ENCODE measurements at places on chromosomes 6 and 20. TPM values are rescaled to one million over a fixed set of nuclear protein-coding genes. Genes with fewer than 3 reads are reported as not detected.
A peak's percentile ranks its signal among the peaks of the same experiment; 100 is the strongest.

DNA sequence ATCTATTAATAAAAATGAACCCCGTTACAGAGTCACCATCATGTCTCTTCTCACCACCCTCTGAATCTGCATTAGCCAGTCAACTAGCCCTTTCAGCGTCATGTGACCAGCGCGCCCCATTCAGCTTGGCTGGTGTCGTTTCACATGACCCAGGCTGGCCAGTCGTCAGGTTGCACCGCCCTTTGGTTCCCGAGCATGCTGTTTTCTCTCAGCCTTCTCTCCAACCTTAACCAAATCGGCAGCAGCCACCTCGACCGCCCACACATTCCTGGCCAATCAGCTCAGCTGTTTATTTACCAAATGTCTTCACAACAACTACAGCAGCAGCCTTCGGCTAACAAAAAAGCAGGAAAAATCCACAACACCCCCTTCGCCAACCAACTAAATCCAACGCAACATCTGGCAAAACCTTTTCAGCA, 5.6 kb downstream of the SRSF3 start:
- peaks cover 98% of the 10 kb centered on the region for H3K36me3 ChIP-seq
- no peaks in the 10 kb centered on the region for H3K27me3 ChIP-seq
- DNase-seq = peak; percentile 81
- peaks cover 63% of the 10 kb centered on the region for H3K4me1 ChIP-seq
- peak overlapping the region; percentile 79 for H3K27ac ChIP-seq
- peak overlapping the region; percentile 90 for H3K4me3 ChIP-seq

GRCh38 chr6:123990376-123990775, 186.7 kb downstream of the NKAIN2 start:
- no peaks in the 10 kb centered on the region for H3K4me1 ChIP-seq
- H3K27me3 ChIP-seq = no peaks in the 10 kb centered on the region
- H3K4me3 ChIP-seq = no peak overlapping the region

SLA2 gene
- 131 TPM for total RNA-seq

ZMYND8 gene
- 44.7 TPM for total RNA-seq

IRAK1BP1 gene
- total RNA-seq = 2.4 TPM

Data from activated CD8-positive, alpha-beta T cell treated with anti-CD3 and anti-CD28 coated beads, Interleukin-2, amount 10 ng/mL, durations not matched to agents 7 days and 5 days (primary cell).